ENCODE measurements at places on chromosomes 1 and 21.

DNA sequence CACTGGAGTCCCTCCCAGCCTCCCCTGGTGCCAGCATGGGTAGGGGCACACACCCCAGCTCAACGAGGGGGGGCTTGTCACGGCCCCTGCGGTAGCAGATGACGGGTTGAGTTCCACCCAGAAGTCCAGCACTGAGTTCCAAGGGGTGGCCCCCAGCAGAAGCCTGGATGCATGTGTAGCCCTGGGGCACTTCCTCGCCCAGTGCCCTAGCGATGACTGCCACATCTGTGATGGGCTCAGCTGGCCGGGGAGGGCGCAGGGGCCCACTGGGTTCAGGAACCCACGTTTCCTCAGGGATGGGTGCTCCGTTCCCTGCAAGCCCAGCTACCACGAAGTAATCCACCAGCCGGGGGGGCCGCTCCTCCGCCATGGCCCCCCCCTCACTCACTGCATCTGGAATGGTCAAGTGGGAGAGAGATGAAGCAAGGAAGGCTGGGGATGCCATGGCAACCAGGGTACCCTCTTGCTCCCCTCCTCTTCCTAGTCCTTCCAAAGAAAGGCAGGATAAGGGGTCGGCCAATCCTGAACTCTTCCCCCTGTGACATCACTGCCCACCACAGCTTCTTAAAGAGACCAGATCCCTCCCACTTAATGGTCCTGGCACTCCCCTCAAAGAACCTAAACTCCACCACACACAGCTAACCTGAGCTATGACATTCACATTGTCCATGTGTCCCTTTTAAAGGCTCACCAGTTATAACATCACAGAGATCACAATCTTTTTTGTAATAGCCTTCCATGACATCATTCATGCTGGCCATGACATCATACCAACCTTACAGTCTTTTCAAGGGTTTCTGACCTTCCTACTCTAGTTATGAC is 2.3 kb downstream of the DENND4B start:
- no peak for DNase-seq

DNA sequence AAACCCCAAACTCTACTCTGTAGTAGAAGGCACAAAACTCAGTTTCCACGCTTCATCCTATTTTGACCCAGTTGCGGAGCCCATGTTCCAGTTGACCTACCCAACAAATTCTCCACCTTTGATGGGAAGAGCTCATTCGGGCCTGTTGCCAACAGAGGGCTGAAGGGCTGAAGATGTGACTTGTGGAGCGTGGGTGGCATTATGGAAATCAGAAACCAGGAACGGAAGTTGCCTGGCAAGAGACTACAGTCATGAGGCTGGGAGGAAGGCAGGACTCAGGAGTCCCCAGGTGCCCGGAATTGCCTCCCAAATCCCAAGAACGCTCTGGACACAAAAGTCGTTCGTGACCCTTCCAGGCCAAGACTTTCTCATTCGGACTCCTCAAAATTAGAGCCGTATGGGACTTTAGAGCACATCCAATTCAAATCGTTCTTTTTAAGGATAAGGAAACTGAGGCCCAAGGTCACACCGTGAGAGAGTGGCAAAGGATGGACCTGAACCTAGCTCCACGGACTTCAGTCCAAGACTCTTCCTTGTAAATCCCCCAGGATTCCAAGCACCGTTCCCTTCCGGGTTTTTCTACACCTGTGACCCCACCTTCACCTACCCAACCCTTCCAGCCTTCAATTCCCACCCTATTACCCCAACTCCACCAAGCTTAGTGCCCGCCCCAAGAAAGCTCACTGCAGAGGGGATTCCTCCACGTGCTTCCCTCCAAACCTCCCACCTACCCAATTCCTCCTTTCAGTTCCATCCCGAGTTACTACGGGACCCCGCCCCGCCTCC is 739 bp downstream of the SMG5 start:
- DNase-seq = no peak

- no peak for DNase-seq
These were observed 13.1 kb downstream of the MAP1LC3C start for GRCh38 chr1:241985787-241986186.

DNA sequence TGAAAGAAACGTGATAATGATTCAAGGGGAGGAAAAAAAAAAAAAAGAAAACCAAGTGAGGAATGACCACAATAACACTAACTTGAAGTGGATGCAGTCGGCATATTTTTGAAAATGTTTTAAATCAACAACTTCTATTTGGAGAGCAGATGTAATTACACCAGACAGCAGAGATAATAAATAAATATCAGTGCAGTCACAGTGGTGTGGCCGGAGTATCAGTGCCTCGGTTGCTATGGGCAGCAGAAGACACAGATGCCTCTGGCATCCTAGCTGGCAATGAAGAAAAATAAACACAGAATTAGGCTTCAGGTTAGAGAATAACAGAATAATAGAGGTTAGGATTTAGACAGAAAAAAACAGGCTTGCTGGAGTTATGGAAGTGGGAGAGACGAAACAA is 888.3 kb downstream of the LTN1 start:
- no peak for DNase-seq

DNA sequence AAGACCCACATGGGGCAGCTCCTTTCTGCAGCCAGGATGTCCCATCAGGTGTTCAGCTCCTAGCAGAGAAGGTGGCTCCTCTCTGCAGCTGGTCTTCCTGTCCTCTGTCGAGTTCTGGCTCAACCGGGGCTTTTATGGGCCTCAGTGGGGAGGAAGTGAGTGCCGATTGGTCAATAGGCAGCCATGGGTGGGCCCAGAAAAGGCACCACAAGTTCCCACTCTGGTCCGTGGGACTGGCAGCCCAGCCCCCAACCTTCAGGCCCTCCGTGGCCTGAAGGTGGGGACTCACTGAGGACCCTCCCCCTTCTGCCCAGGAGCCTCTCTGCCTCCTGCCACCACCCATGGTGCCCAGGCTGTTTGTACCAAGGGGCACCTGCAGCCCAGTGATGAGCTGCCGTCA is 161.7 kb upstream of the DUSP10 start:
- DNase-seq = no peak

DNA sequence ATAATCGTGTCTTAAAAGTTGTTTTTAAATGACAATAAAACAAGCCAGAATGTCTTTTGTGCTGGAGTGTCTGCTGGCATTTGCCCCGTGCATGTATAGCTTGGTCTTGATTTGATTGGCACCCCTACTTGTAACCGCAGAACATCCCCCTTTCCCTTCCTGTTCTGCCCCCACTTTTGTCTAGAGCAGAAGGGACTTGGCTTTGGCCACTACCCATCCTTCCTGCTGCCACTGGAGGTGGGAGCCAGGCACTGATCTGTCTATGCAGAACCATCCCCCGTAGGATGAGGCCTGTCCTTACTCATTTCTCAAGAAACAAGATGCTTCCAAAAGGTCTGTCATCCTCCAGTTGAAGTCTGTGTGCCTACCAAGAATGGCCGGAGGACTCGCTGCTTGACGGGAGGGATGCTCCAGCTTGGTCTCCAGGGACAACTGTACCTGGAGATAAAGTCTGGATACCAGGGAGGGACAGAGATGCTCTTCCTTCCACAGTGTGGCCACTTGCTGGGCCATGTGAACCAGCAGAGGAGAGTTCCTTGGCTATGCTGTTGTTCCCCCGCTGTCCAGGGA is 1.1 kb upstream of the SLC27A3 start:
- no peak for DNase-seq

- DNase-seq = no peak
These were observed 59.4 kb downstream of the PAPPA2 start for GRCh38 chr1:176522310-176522845.

- DNase-seq = no peak
These were observed 78.7 kb downstream of the DDR2 start for GRCh38 chr1:162710780-162711465.

DNA sequence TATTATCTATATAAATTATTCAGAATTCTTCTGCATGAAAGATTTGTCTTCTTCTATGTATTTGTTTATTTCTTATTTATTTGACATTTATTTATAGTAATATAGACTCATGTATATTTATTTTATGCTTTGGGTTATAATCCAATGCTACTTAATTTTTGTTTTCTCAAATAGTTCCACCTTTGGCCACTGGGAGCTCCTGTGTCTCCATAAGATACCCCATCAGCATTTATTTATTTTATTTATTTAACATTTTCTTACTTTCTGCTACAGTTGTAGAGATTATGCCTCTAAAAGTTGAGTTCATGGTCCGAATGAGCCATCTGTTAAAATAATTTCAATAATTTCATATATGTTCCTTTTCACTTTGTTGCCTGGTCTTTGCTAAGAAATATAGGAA is 289.4 kb downstream of the ADGRL2 start:
- no peak for DNase-seq

- no peak for DNase-seq
These were observed 49.3 kb downstream of the ZC3H11B start for GRCh38 chr1:219563568-219563967.

DNA sequence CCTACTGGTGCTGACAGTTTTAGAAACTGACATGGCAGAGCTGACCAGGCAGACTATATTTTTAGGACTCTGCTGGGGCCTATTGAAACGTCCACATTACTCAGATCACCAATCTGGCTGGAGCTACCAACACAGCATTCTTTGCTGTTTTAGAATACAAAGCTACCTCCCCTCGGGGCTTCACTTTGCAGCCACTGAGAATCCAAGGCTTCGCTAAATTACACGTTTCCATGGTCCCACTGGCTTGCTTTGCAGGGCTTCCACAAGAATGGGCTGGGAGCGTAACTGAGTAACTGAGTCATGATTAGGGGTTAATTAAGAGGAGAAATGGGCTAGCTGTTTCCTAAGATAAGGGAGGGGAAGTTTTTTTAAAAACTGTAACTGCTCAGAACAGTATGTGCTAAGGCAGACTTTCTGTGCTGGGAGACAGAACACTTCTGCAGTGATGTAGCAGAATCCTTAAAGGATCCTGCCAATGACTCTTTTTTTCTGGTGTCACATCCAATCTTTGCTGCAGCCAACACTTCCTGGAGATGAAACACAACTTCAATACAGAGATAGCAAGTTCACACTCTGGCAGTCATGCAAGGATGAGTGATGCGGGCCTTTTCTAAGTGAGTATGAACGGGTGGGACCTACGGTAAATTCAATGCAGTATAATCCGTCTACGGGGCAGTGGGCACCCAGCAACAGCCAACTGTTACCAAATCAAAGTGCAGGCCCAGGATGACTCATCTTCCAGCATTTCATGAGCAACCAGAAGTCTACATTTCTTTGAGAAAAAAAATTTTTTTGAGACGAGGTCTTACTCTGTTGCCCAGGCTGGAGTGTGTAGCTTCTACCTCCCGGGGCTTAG is 21.5 kb downstream of the NDUFS5 start:
- DNase-seq = no peak

DNA sequence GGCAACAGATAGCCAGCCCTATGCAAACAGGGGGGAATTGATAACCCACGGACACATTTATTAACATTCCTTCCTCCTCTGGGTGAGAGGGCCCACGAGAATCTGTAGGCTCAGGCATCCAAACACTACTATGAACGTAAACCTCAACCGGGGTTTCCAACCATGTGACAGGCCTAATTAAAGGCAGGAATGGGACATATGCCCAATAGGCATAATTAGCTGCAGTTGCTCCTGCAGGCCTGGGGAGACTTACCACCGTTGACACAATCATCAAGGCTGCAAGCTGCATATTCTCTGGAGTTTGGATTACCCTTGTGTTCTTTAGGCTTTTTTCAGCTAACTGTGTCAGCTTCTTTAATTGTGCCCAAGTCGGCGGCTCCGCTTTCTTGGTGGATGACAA is 22.2 kb upstream of the GBP1 start:
- DNase-seq = no peak

DNA sequence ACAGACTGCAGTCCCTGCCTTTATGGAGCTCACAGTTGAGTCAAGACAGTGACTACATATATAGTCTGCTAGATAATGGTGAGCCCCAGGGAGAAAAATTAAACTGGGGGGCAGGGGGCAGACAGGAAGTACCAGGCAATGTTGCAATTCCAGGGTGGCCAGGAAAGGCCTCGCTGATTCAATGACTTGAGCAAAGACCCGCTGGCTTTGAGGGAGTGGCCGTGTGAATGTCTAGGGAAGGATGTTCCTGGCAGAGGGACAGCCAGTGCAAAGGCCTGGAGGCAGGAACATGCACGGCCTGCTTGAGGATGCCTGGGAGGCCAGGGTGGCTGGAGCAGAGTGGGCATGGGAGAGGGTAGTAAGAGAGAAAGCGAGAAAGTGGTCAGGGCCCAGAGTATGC is 23.0 kb upstream of the EPHA8 start:
- DNase-seq = no peak

DNA sequence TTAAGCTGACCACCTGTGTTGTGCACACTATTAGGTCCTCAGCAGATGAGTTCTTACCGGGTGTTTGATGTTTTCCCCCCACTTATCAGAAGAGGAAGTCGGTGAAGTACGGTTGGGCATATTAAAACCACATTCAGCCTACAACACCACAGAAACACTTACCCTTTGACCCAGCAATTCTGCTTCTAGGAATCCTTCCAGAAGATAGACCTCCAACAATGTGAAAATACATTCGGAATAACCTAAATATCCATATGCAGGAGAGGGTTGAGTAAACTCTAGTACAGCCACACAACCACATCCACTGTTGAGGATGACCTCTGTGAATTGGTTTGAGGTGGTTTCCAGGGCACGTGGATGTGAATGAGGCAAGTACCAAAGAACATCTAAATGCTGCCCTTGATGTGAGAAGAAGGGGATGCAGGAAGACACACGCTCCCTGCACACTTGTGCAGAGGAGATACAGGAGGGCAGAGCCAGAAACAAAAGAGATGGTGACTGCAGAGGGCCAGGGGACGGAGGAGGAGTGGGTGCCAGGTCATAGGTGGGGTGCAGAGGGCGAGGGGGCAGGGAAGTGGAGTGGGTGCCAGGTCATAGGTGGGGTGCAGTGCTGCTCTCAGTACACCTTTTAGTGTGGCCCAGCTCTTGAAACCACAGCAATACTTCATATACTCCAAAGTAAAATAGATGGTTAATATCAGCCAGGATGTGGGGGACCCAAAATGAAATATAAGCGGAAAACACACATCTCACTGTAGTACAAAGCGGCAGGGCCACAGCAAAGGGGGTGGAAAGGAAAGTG is 12.8 kb downstream of the ADARB1 start:
- no peak for DNase-seq

GRCh38 chr1:179814546-179814838 is 63.1 kb downstream of the TOR1AIP2 start:
- DNase-seq = no peak

- no peak for DNase-seq
These were observed 108.5 kb upstream of the KCTD3 start for GRCh38 chr1:215458562-215458961.

DNA sequence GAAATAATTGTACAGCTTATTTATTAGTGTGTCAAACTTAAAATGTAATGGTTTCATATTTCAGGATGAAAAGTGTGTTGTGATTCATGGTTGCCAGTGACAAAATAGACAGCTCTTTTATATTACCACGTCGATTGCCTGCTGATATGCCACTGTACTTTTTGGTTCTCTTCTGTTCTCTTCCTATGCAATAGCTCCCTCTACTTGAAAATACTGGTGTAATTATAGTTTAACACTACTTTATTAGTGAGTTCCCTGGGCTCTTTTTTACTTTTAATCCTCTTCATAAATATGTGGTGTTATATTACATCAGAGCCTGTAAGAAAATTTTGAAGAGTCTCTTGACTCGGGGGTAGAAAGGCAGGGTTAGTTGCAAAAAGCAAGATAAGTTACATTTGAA is 111.3 kb downstream of the PATJ start:
- no peak for DNase-seq

All from cortex of kidney (tissue), 1 donor.